Activated CD4-positive, alpha-beta T cell treated with anti-CD3 and anti-CD28 coated beads, Interleukin-2, Interleukin-6, amounts not matched to agents 100 ng/mL and 50 ng/mL, durations not matched to agents 16 hours and 8 hours (primary cell): ENCODE measurements at places on chromosomes 12 and 14.

GRCh38 chr14:103697603-103698379, 17.5 kb downstream of the XRCC3 start:
- DNase-seq = no peak

DNA sequence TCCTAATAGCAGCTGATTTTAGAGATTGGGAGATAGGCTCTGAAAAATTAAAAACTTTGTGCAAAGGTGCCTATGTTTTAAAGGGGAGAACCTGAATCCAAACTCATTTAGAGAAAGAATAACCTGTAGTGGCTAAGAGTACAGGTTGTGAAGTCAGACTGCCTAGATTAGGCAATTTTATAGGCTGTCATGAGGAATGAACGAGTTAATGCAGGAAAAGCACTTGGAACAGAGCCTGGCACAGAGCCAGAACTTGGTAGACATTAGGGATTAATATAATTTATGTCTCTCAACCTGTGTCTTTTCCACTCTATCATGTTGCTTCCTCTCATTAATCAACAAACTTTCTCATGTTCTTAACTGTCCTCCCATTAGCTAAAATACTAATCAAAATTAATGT, 98.1 kb downstream of the WIF1 start:
- no peak for DNase-seq

GRCh38 chr12:32390572-32391219, 8.7 kb upstream of the FGD4 start:
- peak; percentile 38 for DNase-seq

GRCh38 chr14:106670011-106670410, 1143.6 kb downstream of the TMEM121 start:
- no peak for DNase-seq

- DNase-seq = peak; percentile 30
These were observed 19.9 kb downstream of the HRK start for GRCh38 chr12:116861320-116861719.

DNA sequence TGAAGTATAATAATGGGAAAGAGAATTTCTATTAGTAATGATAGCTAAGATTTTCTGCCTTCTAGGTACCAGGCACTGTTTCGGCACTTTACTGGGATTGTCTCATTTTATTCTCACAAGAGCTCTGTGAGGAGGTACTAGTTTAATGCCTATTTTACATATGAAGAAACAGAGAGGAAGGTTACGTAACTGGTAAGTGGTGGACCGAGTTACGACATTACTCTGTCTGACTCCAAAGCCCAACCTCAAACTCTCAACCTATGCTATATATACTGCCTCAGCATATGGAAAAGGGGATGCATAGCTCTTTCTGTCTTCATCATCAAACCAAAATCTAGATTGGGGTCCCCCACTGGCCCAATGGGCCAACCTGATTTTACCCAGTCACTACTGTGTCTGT, 133.5 kb downstream of the KTN1 start:
- DNase-seq = no peak

DNA sequence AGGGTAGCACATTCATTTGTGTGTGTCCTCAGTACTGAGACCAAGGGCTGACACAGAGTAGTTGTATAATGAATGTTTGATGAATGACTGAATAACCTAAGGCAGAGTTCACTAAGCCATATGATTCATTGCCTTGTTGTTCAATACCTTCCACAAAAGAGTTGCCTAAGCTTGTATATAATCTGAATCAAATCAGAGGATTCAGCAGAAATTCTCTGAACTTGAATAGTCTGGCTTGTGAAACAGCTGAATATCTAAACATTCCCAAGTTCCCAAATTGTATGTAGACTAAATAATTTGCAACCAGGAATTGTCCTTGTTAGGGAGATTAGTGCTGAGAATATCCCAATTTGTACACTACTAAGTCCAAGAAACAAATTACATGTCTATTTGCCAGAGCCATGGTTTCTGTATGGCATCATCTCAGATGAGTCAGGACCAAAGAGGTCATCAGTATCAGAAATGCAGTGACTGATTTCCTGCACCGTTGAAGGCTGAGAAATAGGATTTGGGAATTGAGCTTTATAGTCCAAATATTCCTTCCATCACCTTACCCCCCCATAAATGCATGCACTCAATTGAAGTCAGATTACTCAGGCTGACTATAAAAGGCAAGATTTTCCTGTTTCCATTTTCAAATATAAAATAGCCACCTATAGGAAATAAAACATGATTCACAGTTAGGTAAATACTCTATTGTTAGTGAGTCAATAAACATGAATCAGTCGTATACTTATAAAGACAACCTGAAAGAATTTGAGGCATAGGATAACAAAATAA, 168.7 kb downstream of the PHLDA1 start:
- DNase-seq = peak; percentile 10

GRCh38 chr12:49296836-49297694, 2.1 kb downstream of the PRPH start:
- peak; percentile 59 for DNase-seq
